ENCODE measurements at places on chromosomes 2 and 18.

- no peak for DNase-seq
These were observed 1004.1 kb upstream of the NRXN1 start for GRCh38 chr2:52036024-52036423.

DNA sequence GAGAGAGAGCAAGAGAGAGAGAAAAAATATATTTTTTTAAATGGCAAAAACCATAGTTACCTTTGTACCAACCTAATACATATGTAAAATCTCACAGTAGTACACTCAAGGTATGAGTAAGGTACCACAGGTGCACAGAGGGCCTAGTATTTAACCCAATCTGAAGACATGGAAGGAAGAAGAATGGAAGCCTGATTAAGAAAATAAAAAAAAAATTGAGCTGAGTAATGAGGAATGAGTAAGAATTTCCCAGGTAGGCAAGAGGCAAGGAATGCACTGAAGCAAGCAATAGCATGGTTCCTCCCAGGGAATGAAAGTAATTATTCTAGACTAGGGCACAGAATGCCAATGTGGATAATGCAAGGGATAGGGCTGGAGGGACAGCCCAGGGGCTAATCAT, 294.2 kb downstream of the FIGN start:
- no peak for DNase-seq

- DNase-seq = no peak
These were observed 16.2 kb upstream of the BCL11A start for GRCh38 chr2:60569680-60570111.

GRCh38 chr2:50611351-50611871, 420.5 kb downstream of the NRXN1 start:
- DNase-seq = no peak
